ENCODE measurements at places on chromosomes 11 and 22. TPM values are rescaled to one million over a fixed set of nuclear protein-coding genes. Genes with fewer than 3 reads are reported as not detected.

The OR4A16 gene
- not detected for total RNA-seq

The C11orf42 gene
- not detected for total RNA-seq

The GP1BB gene
- 16.8 TPM for total RNA-seq

The ANKK1 gene
- 0.23 TPM for total RNA-seq

The CBLIF gene
- total RNA-seq: not detected

The C11orf21 gene
- total RNA-seq: 0.23 TPM

The PGA3 gene
- not detected for total RNA-seq

The UCP2 gene
- 8.8 TPM for total RNA-seq

The VWCE gene
- 1.4 TPM for total RNA-seq

The KCNK4 gene
- 7.2 TPM for total RNA-seq

The PRMT3 gene
- total RNA-seq: 21.7 TPM

The DLG2 gene
- 158 TPM for total RNA-seq

The SPTBN2 gene
- total RNA-seq: 97.3 TPM

The SYT7 gene
- total RNA-seq: 71.5 TPM

Data from diencephalon (tissue), 1 donor.